Gastrocnemius medialis (tissue), 4 donors: ENCODE measurements at places on chromosomes 13 and 19.

DNA sequence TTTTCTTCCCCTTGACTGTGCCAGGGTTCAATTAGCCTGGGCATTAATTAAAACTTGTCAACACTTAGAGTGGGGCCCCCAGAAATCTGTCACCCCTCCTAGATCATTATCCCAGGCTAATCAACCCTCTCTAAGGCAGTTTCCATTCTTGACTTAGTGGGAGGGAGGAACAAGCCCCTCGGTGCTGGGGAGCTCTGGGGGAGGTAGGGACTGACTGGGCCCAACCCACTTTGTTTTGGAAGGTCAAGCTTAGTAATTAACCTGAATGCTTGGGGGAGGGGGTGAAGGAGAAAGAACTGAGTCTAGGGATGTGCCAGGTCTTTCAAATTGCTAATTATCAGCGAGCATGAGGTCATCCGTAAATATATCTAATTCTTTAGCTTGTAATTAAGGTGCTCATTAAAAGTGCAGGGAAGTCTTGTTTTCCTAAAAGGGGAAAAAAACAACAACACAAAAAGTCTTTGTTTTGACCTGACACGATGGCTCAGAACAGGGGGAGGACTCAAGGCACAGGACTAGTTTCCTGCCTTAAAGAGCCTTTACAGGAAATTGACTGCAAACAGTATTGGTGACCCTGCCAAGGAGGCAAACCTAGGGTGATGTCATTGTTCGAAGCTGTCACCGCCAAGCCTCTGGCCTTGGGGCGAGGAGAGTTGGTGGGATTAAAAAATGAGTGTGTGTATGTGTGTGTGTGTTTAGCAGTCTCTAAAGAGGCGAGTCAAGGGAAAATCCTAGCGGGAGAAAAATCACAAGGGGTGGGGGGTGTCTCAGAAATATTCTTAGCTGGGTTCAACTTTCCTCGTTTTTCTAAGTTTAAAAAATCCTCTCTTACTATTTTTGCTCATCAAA lies 19.4 kb downstream of the ACTN4 start:
- DNase-seq: no peak

DNA sequence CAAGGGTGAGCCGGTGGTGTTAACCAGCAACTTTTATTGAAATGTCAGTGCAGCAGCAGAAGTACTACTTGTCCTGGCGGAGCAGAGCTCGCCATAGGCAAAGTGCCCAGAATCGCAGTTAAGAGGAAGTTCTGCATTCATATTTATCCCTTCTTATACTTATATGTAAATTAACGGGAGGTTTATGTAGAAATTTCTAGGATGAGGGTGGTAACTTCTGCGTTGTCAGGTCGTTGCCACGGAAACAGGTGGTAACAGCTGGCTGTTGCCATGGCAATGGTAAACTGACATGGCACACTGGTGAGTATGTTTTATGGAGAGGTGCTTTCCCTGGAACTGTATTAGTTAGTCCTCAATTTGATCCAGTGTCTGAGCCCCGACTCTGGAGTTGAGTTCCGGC lies 2494.9 kb upstream of the PCDH20 start:
- DNase-seq: no peak

- no peak for DNase-seq
Observed at GRCh38 chr19:48121909-48122371, 11.3 kb upstream of the PLA2G4C start.

GRCh38 chr19:39765091-39766076 lies 13.3 kb upstream of the LEUTX start:
- no peak for DNase-seq

DNA sequence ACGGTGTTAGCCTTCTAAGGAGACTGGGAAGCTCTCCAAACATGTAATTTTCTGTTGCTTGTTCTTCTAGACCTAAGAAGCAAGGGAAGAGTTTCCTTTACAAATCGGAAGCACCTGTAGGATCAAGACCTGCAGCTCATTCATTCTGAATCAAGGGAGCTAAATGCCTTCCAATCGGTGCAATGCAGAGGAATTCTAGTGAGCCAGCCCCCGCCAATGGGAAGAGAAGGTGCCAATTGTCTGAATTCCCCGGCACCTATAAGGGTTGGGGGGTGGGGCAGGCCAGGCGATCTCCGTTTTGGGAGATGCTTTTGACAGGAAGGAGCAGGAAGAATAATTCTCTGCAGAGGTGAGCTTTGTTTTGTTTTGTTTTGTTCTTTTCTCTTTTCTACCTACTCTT lies 7.1 kb upstream of the NLRP13 start:
- DNase-seq: no peak

- DNase-seq: no peak
Observed at GRCh38 chr19:27767234-27767633, 1445.7 kb downstream of the UQCRFS1 start.

DNA sequence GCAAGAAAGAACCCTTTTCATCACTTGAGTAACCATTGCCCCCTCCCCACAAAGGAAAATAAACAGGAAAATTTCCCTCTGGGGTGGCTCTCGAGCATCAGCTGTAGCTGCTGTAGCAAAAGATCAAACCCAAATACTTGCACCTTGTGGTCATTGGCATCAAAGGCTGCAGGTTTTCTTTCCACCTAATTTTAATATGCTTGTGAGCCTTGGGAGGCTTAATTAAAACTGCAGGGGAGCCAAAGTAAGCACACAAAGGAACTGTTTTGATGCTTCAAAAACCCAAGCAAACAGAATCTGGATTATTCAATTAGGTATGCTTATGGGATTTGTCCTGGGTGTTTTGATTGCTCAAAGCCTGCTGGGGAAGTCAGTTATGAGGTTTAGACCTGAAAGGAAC lies 119.5 kb downstream of the SHISA2 start:
- no peak for DNase-seq

GRCh38 chr19:29001597-29002245 lies 211.2 kb downstream of the UQCRFS1 start:
- no peak for DNase-seq

GRCh38 chr13:50979187-50979586 lies 69.6 kb downstream of the RNASEH2B start:
- no peak for DNase-seq

GRCh38 chr19:40305403-40305802 lies 20.3 kb upstream of the AKT2 start:
- DNase-seq: peak; percentile 66

GRCh38 chr19:16373532-16373931 lies 48.9 kb downstream of the KLF2 start:
- no peak for DNase-seq
